Activated CD8-positive, alpha-beta memory T cell treated with anti-CD3 and anti-CD28 coated beads for 1 hour (primary cell): ENCODE measurements at places on chromosomes 6 and 20.

DNA sequence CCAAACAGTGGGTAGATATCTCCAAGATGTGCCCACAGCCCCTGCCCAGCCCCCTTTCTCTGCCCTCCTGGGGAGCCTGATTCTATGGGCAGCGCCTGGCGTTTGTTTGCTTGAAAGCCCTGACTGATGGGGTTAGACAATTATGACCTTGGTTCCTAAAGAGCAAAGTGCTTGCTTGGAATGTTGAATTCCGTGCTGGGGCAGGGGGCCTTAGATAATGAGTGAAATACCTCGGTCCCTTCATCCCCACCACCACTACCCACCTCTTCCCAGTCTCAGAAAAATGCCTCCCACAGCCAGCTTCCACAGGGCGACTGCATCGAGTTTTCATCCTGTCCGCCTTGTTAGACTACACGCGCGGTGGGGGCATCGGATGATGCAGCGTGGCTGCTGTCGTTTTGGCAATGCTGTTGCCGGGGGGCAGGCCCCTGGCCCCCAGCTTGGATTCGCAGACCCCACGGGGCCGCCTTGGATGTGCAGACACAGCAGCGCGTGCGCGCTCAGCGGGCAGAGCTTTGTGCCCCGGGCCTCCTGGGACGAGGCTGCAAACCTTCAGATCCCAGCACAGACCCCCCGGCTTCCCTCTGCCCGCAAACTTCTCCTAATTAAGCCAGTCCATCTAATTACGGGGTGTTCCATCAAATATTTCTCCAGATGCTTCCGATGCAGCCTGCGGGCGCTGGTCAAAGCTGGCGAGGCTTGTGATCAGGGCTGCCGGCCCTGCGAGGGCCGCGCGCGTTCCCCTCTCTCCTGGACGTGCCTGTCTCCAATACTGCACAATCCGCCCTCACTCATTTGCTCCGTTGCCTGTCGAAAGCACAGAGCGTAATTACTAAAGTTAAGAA, 86.1 kb downstream of the LINC00237 start:
- no peak for DNase-seq

GRCh38 chr6:152301021-152301764, 336.0 kb downstream of the SYNE1 start:
- DNase-seq: no peak

DNA sequence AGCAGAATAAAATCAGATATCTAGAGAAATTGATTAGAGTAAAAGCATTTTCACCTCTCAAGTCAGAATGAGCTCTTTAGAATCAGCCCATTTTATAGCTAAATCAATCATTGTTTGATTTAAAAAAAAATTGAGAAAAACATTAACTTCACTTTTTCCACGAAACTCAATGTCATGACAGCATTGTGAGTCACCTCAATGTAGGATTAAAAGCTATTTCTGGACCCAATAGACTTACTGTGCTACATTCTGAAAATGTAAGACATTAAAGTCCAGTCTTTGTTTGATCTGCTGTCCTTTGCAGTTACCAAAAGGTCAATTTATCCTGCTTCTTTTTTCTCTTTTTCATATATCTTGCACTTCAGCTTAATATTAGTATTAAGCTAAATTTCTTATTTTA, 519.4 kb upstream of the ZNF337 start:
- DNase-seq: no peak

- DNase-seq: no peak
Observed at GRCh38 chr6:114049367-114049966, 78.5 kb upstream of the HDAC2 start.
